ENCODE measurements at places on chromosomes 7 and 10. TPM values are rescaled to one million over a fixed set of nuclear protein-coding genes. Genes with fewer than 3 reads are reported as not detected.

Gene SUN3
- total RNA-seq, result not detected

Gene TMEM178B
- total RNA-seq, result 2.3 TPM

Gene NODAL
- total RNA-seq, result not detected

Gene CCNJ
- total RNA-seq, result 4.5 TPM

Gene CHRM2
- 3.0 TPM for total RNA-seq

Gene CDK1
- 18.5 TPM for total RNA-seq

Gene EBF3
- 1.6 TPM for total RNA-seq

Gene GSTO2
- total RNA-seq, result 4.6 TPM

Gene UPK3B
- 0.46 TPM for total RNA-seq
